ENCODE measurements at places on chromosomes 6 and 20.

- no peak for DNase-seq
Measured at GRCh38 chr6:48067148-48067712, 43.8 kb downstream of the PTCHD4 start.

GRCh38 chr6:97901531-97901930 lies 618.5 kb upstream of the MMS22L start:
- DNase-seq, result no peak

GRCh38 chr6:156502969-156503504 lies 274.1 kb upstream of the ARID1B start:
- DNase-seq, result no peak

GRCh38 chr6:140811642-140812041 lies 1321.1 kb upstream of the GJE1 start:
- DNase-seq, result no peak

DNA sequence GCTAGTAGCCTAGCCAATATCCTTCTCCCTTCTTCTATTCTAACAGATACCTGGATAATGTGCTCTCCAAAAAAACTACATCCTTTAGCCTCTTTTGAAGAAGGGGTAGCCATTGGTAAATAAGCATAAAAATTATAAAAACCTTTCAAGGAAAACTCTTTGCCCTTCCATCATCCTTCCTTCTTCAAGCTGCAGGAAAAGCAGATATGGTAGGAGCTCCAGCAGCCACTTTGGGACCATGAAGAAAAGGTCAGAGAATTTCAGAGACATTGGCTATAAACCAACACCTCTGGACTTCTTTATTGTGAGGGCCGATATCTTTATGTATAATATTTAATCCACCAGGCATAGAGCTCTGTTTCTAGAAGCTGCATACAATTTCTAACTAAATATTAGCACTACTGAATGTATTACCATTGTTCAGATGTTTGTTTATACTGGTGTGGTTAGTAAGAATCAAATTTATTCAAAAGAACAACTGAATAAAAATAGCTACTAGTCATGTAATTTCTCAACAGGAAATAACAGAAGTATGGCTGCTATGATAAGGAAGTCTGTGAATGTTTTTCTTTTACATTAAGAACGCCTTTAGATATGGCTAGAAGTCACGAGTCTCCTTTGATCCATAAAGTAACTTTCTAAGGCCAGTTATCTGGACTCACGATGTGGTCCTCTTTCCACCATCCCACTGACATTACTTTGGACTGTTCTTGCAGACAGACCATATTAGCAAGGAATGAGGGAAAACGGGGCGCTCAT lies 32.2 kb downstream of the MYLK4 start:
- DNase-seq, result no peak

DNA sequence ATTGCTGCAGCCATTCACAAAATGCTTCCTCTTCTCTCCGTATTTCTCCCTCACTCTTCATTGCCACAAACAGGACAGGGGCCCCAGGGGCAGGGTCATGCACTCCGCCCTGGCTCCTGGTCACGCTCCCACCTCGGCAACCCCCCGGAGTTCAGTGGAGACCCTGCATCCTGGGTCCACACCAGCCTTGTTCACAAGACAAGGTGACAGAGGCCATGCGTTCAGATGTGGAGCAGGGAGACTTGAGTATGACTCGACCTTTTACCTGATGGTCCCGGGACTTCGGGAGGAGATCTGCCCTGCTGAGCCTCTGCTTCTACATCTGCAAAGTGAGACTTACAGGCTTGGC lies 49.4 kb downstream of the ANKRD60 start:
- no peak for DNase-seq

GRCh38 chr20:62678553-62678952 lies 30.1 kb upstream of the NTSR1 start:
- DNase-seq, result no peak

DNA sequence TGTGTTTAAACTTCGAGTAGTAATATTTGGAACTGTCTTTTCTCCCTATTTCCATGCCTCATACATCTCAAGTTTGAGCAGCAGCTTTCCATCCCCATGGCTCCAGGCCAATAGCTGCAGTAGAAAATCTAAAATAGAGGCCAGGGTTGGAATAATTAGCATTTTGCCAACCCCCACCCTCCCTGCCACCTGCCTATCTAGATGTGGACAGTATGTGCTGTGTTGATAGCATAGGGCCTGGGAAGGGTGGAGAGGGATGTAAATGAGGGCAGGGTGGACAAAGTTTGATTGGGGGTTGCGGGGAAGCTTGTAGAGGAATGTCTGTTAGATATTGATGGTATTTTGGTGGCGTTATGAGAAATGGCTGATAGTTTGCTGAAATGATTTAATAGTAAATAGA lies 5.6 kb downstream of the TOP1 start:
- DNase-seq, result no peak

GRCh38 chr20:23702021-23702420 lies 13.2 kb upstream of the CST4 start:
- DNase-seq, result no peak

- no peak for DNase-seq
Measured at GRCh38 chr6:37522836-37523235, 23.1 kb upstream of the CCDC167 start.

GRCh38 chr6:116412270-116412669 lies 41.5 kb downstream of the DSE start:
- no peak for DNase-seq
